T-helper 17 cell (primary cell): ENCODE measurements at places on chromosomes 1 and 21.
A peak's percentile ranks its signal among the peaks of the same experiment; 100 is the strongest.

GRCh38 chr1:106899644-106900043 is 156.8 kb upstream of the PRMT6 start:
- no peak overlapping the region for H3K27ac ChIP-seq
- no peaks in the 10 kb centered on the region for H3K4me1 ChIP-seq
- no peak overlapping the region for H3K4me3 ChIP-seq
- H3K27me3 ChIP-seq: no peaks in the 10 kb centered on the region
- DNase-seq: no peak

DNA sequence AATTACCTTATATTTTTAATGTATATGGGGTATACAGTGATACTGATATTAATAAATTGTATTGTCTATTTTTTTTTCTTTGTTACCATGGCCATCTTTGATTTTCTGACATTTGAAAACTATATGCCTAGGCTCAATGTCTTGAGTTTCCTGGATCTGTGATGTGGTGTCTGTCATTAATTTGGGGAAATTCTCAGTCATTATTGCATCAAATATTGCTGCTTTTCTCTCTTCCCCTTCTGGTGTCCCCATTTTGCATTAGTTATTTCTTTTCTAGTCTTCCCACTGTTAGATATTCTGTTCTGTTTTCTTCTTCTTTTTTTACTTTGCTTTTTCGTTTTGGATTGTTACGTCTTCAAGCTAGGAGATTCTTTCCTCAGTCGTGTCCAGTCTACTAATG is 33.8 kb downstream of the ZBTB40 start:
- H3K36me3 ChIP-seq: no peaks in the 10 kb centered on the region
- peaks cover 7% of the 10 kb centered on the region for H3K4me1 ChIP-seq
- H3K4me3 ChIP-seq: no peak overlapping the region
- DNase-seq: no peak
- no peaks in the 10 kb centered on the region for H3K27me3 ChIP-seq

GRCh38 chr1:168799927-168800605 is 71.1 kb upstream of the DPT start:
- no peak overlapping the region for H3K4me3 ChIP-seq
- no peak overlapping the region for H3K27ac ChIP-seq
- H3K4me1 ChIP-seq: no peaks in the 10 kb centered on the region
- H3K27me3 ChIP-seq: peaks cover 20% of the 10 kb centered on the region
- peaks cover 2% of the 10 kb centered on the region for H3K36me3 ChIP-seq

- H3K4me1 ChIP-seq: peaks cover 4% of the 10 kb centered on the region
- peaks cover 23% of the 10 kb centered on the region for H3K27me3 ChIP-seq
- no peak overlapping the region for H3K4me3 ChIP-seq
- DNase-seq: no peak
Measured at GRCh38 chr1:171226747-171227370, 21.4 kb upstream of the FMO1 start.

GRCh38 chr1:245585252-245585959 is 430.6 kb downstream of the KIF26B start:
- no peaks in the 10 kb centered on the region for H3K36me3 ChIP-seq
- no peak for DNase-seq
- peaks cover 18% of the 10 kb centered on the region for H3K27me3 ChIP-seq
- H3K27ac ChIP-seq: no peak overlapping the region
- H3K4me3 ChIP-seq: no peak overlapping the region

- H3K27ac ChIP-seq: peak overlapping the region; percentile 78
- DNase-seq: no peak
- no peak overlapping the region for H3K4me3 ChIP-seq
- no peaks in the 10 kb centered on the region for H3K27me3 ChIP-seq
- H3K4me1 ChIP-seq: peaks cover 32% of the 10 kb centered on the region
Measured at GRCh38 chr1:117416004-117416403, 48.8 kb downstream of the MAN1A2 start.

DNA sequence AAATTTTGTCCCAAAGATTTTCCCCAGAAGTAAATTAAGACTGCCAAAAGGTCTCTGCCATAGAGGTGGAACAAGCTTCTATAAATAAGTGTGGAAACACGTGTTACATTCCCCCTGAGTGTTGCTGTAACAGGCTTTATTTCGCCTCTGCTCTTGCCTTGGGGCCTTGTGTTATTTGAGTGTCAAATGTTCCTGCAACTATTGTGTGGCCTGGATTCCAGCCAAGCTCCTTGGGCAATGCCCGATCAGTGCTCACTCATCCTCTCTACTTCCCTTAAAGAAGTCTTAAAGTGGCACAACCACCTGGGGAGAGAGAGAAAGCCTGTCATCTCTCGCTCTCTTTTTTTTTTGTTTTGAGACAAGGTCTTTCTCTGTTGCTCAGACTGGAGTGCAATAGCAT is 156.7 kb downstream of the NR5A2 start:
- peaks cover 25% of the 10 kb centered on the region for H3K27me3 ChIP-seq
- no peak for DNase-seq
- peaks cover 2% of the 10 kb centered on the region for H3K4me1 ChIP-seq
- H3K36me3 ChIP-seq: no peaks in the 10 kb centered on the region
- H3K4me3 ChIP-seq: no peak overlapping the region
- no peak overlapping the region for H3K27ac ChIP-seq

- peaks cover 26% of the 10 kb centered on the region for H3K4me1 ChIP-seq
- no peak overlapping the region for H3K27ac ChIP-seq
- DNase-seq: no peak
- H3K4me3 ChIP-seq: no peak overlapping the region
Measured at GRCh38 chr1:6586404-6586816, 6.6 kb downstream of the ZBTB48 start.

GRCh38 chr1:1310109-1310385 is 1.6 kb downstream of the PUSL1 start:
- H3K27me3 ChIP-seq: no peaks in the 10 kb centered on the region
- peak overlapping the region; percentile 57 for H3K27ac ChIP-seq
- H3K4me3 ChIP-seq: peak overlapping the region; percentile 66
- peaks cover 17% of the 10 kb centered on the region for H3K4me1 ChIP-seq
- H3K36me3 ChIP-seq: no peaks in the 10 kb centered on the region

GRCh38 chr1:109498161-109498801 is 4.4 kb downstream of the CYB561D1 start:
- no peak for DNase-seq
- H3K4me1 ChIP-seq: peaks cover 68% of the 10 kb centered on the region
- H3K27me3 ChIP-seq: no peaks in the 10 kb centered on the region
- H3K27ac ChIP-seq: peak overlapping the region; percentile 79
- H3K4me3 ChIP-seq: no peak overlapping the region
- peaks cover 6% of the 10 kb centered on the region for H3K36me3 ChIP-seq

DNA sequence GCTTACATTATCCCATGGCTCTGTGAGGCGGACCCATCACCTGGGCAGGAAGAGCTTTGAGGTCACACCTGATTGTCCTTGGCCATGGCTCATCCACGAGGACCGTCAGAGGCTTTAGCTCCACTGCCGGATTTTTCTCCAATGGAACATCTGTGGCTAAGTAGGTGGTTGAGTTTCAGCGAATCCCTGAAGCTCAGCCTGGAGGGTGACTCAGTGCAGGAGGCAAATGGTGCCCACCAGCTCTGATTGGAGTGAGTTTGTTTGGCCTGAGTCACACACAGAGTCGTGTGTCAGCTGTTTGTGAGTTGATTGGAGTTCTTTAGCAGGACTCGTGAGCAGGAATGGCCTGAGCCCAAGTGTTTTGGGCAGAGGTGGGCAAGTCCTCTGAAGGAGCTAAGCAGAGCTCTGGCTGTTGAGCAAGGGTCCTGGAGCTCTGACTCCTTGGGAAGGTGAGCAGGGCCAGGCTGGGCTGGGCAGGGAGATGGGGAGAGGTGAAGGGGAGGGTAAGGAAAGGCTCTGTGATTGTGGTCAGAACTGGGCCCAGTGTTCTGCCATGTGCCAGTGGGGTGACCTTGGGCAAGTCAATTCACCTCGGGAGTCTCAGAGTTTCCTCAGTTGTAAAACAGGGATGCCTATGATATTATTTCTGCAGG is 2.0 kb downstream of the SLC6A17 start:
- H3K27ac ChIP-seq: no peak overlapping the region
- H3K36me3 ChIP-seq: peaks cover 6% of the 10 kb centered on the region
- no peak overlapping the region for H3K4me3 ChIP-seq
- H3K4me1 ChIP-seq: peaks cover 5% of the 10 kb centered on the region
- peaks cover 43% of the 10 kb centered on the region for H3K27me3 ChIP-seq
- no peak for DNase-seq

GRCh38 chr1:41468122-41468762 is 16.2 kb downstream of the EDN2 start:
- no peak overlapping the region for H3K4me3 ChIP-seq
- no peak overlapping the region for H3K27ac ChIP-seq
- peaks cover 48% of the 10 kb centered on the region for H3K27me3 ChIP-seq
- H3K36me3 ChIP-seq: no peaks in the 10 kb centered on the region

DNA sequence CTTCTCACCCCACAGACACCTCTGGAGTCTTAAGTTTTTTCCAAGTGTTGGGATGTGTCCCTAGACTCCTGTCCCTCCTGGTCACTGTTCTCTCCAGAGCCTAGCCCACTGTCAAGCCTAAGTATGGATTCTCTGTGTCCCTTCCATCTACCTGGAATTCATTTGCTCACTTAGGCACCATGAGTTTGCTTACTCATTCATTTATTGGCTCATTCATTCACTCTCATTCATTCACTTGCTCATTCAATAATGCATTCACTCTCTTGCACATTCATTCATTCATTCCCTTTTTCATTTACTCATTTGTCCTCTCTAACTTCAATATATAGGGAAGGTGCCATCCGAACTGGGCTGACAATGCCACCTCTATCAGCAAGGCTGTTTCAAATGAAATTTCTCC is 1.6 kb downstream of the S100A16 start:
- no peaks in the 10 kb centered on the region for H3K36me3 ChIP-seq
- no peak overlapping the region for H3K27ac ChIP-seq
- no peak for DNase-seq

DNA sequence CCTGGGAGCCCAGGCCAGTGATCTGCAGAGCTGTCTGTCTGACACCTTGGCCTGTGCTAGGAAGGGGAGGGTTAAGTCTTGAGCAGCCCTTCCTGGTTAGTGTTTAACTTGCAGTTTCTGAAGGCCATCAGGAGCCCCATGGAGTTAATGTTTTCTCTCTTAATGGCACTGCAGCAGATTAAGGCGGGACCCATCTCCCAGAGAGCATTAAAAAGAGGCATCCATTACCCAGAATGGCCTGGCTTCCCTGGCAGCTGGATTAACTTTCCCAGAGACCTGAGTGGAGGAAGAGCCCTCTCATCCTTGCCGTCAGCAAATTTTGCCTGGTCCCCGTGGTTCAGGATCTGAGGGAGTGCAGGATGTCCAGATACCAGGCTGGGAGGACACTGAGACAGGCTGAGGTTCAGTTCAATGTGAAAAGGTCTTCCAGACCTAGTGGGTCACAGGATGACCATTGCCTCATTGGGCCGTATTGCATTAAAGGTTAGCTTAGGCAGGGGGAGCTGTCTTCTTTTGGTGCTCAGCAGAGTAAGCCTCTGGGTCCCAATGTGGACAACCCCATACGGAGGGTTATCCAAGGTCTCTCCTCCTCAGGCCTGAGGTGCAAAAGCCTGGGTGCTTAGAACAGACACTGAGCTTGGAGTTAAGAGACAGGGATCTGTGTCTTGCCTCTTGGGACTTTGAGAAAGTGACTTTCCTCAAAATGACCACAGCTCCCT is 522.6 kb downstream of the PTPRU start:
- H3K36me3 ChIP-seq: no peaks in the 10 kb centered on the region
- H3K4me1 ChIP-seq: no peaks in the 10 kb centered on the region
- DNase-seq: no peak
- H3K27ac ChIP-seq: no peak overlapping the region
- H3K27me3 ChIP-seq: peaks cover 39% of the 10 kb centered on the region

DNA sequence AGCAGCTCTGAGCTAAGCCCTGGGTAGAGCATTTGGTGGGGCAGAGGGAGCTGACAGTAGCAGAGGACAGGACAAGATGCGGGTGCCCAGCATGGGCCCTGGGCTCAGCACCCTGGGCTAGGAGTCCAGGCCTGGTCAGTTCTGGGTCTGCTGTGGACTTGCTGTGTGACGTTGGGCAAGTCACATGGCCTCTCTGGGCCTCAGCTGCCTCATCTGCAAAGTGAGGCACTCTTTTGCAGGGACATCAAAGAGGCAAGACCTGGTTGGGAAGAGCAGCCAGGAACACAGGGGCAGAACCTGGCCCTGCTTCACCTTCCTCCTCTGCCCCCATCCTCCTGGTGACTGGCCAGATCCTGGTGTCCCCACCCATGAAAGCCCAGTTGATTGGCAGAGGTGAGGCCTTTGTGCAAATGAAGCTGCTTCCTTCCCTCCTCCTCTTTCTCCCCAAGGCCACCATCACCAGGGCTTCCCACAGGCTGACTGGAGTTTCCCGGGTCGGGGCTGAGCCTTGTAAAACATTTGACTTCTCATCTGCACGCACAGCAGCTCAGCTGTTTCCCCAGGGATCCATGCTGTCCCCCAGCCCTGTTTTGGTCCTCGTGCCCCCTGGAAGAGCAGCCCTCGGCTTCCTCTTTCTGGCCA is 350.5 kb downstream of the MATN1 start:
- no peak overlapping the region for H3K27ac ChIP-seq
- no peak for DNase-seq
- H3K4me3 ChIP-seq: no peak overlapping the region
- H3K36me3 ChIP-seq: peaks cover 3% of the 10 kb centered on the region
- H3K27me3 ChIP-seq: peaks cover 49% of the 10 kb centered on the region
- H3K4me1 ChIP-seq: peaks cover 2% of the 10 kb centered on the region

DNA sequence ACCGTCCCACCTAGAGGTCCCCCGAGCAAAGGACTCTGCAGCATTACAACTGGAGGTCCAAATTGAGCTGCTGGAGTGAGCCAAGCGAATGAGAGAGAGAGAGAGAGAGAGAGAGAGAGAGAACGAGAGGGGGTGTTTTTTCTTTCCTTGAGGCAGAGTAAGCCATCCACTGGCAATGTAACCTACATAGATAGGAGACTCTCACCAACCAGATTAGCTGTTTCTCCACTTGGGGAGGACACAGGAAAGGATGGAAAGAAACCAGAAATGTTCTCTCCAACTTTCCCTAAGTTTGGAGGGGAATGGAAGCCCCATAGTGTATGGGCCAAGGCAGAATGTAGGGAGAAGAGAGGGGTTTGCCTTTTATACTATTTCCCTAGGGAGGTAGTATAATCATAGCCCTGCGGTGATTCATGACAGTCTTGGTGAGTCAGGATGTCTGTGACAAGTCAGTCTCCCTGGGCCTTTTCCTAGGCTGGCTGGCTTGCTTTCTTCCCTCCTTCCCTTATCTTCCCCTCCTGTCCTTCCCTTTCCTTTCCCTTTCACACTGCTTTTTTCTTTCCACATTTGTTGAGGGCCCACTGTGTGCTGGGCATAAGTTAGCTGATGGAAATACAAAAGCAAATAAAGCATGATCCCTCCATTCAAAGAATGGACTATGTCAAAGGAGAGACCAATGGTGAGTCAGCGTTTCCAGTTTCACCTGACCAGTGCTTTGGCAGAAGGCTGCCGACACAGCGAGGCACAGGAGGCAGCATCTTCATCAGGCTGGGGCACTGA is 7.1 kb downstream of the FNDC7 start:
- no peaks in the 10 kb centered on the region for H3K4me1 ChIP-seq
- no peak overlapping the region for H3K27ac ChIP-seq
- DNase-seq: no peak
- H3K4me3 ChIP-seq: no peak overlapping the region
- H3K27me3 ChIP-seq: peaks cover 24% of the 10 kb centered on the region

DNA sequence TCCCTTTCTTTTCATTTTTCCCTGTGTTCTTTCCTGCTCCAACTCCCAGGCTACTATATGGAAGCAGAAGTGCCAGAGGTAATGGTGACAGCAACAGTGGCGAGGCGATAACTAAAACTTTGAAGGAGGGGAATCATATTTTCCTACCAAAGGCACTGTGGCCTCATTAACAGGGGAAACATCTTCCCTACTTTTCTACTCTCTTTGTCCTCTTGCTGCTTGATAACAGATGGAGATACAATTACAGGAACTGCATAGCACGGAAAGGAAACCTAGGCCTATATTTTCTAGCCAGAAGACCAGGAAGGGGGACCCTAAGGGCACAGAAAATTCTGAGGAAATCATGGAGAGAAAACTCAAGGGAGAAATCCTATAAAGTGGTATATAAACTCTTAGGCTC is 42.3 kb downstream of the SASS6 start:
- H3K4me1 ChIP-seq: peaks cover 5% of the 10 kb centered on the region
- no peak overlapping the region for H3K27ac ChIP-seq
- no peaks in the 10 kb centered on the region for H3K27me3 ChIP-seq
- no peaks in the 10 kb centered on the region for H3K36me3 ChIP-seq
